ENCODE measurements at places on chromosomes 4 and X.

GRCh38 chrX:41302370-41302769 is 31.6 kb upstream of the DDX3X start:
- DNase-seq, result no peak

DNA sequence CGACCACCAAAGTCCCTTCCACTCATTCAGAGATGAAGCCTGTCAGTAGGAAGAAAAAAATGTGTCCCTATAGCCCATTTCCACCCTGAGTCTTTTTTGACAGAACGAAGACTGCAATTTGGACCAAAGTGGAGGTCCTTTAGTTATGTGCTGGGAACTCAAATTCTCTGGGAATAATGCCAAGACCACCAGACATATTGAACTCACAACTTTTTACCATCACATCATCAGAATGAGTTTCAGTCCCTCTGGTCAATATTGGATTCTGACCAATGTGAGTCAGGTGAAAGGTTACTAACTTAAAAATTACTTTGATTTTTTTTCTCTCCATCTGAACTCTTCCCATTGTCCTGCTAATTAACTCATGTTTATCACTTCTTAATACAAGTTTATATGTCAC is 128.9 kb downstream of the DKK2 start:
- DNase-seq, result no peak

DNA sequence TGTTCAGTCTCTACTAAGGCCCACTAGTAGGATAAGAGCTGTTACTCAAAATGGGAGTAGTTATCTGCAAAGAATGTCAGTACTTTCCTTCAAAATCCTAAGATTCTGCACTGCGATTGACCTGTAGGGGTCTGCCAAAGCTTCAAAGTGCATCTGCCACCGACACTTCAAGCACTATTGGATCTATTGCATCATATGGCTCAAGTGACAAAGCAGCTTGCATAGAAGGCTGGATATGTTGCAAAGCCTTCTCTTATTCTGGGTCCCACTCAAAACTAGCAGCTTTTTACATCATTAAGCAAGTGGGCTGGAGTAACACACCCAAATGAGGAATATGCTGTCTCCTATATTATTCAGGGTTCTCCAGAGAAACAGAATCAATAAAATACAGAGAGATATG is 115.4 kb upstream of the EMCN start:
- DNase-seq, result no peak

GRCh38 chrX:85243761-85244449 is at the start of the genes SATL1 and ZNF711:
SATL1 (minus strand) TSS chrX:85243779; CDS start chrX:85108968, 134,811 bp downstream.
ZNF711 (plus strand) TSS chrX:85243991; CDS start chrX:85247573, 3,582 bp downstream.
- no peak for DNase-seq

GRCh38 chr4:185774131-185774653 is 37.8 kb downstream of the SORBS2 start:
- no peak for DNase-seq

DNA sequence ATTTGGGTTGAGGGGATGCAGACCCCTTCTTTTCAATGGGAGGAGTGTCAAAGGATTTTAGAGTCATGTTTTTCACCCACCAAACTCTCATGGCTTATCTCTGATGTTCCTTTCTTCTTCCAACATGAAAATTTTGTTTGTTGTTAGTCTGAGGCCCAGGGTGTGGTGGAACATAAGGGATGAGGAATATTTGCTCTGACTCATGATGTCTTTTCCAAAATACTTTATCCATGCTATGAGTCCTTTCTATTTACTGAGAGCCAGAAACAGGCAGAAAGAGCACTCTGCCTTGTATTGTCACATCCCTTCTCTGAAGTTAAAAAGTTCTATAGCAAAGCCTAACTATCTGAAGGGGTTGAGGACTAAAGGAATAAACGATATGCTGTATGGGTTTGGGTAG is 61.6 kb upstream of the GYPA start:
- no peak for DNase-seq

All from HL-60 (cell line).